ENCODE measurements at places on chromosomes 12 and 14.

GRCh38 chr12:120075034-120075616, 41.4 kb downstream of the RAB35 start:
- no peak for DNase-seq

DNA sequence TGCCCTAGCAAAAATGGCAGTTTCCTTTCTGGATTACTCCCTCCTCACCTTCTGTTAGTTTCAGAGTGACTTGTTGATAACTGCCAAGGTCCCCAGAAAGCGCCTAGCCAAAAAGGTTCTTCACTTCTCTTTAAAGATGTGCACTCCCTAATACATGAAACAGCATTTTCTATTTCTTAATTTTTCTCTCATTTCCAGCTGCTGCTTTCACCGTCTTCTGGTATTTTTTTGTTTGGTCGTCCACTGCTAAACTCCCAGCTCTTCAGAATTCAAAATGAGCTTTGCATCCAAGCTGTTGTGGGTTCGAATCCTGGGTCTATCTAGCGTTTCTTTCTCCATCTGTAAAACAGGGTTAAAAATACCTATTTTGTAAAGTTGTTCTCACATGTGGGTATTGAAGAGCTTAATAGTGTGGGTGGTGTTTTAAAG, 397 bp upstream of the BORCS5 start:
- DNase-seq, result no peak

- DNase-seq, result no peak
These were observed 89.7 kb downstream of the CAND1 start for GRCh38 chr12:67358781-67359338.

DNA sequence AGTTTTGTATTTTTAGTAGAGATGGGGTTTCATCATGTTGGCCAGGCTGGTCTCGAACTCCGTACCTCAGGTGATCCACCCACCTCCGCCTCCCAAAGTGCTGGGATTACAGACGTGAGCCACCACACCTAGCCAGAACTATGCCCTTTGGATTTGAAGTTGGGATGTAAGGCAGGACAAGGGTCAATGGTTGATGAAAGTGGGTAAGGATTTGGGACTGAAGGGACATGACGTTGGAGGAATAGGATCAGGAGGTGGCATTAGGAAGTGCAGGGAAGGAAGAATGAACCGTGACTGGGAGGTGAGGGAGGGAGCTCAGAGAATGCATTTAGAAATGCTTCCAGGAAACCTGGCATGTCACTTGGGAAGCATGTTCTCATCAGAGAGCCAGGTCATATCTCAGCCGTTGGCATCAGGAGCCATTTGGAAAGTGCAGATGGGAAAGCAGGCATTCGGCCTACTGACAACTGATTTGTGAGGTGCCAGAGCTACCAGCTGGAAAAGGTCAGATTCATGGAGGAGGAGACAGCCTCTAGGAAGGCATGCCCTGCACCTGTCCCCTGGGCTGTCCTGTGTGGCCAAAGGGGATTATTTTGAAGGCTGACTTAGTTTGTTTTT, 2.2 kb downstream of the CRADD start:
- no peak for DNase-seq

- DNase-seq, result no peak
These were observed 8.9 kb downstream of the ISCA2 start for GRCh38 chr14:74502236-74503019.

- DNase-seq, result no peak
These were observed 28.0 kb upstream of the PLEKHG6 start for GRCh38 chr12:6282453-6282840.
